ENCODE measurements at places on chromosomes 4 and X.

- peak; percentile 6 for DNase-seq
These were observed 32.9 kb upstream of the STX18 start for GRCh38 chr4:4574792-4575191.

- no peak for DNase-seq
These were observed 50.8 kb upstream of the GNPDA2 start for GRCh38 chr4:44777115-44777514.

GRCh38 chr4:156118507-156119220 lies 165.0 kb upstream of the CTSO start:
- no peak for DNase-seq

DNA sequence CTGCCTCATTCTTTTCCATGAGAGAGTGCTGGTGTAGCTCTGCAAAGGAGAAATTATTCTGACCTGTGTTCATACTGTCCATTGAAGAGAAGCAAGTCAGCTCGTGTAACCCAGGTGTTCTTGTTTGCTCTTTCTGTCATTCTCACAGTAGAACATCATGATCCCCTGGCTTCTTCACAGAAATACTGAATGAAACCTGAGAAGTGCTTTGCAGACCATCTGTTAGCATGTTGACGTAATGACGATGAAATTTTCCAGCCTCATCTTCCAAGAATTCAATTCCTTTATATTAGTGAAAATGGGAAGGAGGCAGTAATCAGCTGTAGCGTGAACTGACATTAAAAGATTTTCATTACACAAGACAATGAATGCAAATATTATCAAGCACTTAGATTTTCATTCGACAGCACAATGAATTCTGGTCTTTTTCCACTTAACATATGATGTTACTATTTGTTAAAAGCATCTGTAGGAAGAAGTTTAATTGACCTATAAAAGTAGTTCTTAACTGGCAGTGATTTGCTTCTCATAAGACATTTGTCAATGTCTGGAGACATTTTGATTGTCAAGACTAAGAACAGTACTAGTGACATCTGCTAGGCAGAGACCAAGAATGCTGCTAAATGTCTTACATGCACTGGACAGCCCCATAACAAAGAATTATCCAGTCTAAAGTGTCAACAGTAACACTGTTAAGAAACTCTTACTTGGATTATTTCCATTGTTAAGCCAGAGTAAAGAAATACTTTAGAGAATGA lies 246.3 kb downstream of the BANK1 start:
- DNase-seq, result no peak

DNA sequence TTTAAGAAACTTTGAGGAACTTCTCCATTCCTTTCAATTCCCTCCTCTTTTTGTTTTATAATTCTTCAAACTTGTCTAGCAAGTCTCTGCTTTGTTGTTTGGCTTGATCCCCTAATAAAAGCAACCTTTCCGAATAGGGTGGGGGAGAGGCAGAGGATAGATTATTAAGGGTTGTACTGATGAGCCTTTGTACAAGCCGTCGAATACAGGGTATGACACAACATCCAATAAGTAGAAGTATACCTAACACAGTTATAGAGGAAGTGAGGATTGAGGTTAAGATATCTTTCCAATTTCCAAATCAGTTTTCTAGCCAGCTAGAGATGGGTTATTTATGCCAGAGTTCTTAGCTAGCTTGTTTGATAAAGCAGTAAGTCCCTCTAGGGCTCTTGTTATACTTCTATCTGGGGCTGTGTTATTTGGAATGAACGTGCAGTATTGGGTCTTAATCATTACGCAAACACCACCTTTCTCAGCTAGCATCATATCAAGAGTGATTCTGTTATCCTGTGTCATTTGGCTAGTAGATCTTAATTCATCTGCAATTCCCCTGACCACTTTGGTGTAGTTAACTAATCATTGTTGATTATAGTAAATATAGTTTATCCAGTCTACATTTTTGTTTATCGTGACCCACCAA lies 18.5 kb downstream of the METAP1 start:
- DNase-seq, result no peak

- DNase-seq, result no peak
These were observed 619 bp upstream of the MPC1L start for GRCh38 chrX:40622479-40623138.

GRCh38 chrX:129939986-129940385 lies 34.0 kb downstream of the UTP14A start:
- DNase-seq, result no peak

DNA sequence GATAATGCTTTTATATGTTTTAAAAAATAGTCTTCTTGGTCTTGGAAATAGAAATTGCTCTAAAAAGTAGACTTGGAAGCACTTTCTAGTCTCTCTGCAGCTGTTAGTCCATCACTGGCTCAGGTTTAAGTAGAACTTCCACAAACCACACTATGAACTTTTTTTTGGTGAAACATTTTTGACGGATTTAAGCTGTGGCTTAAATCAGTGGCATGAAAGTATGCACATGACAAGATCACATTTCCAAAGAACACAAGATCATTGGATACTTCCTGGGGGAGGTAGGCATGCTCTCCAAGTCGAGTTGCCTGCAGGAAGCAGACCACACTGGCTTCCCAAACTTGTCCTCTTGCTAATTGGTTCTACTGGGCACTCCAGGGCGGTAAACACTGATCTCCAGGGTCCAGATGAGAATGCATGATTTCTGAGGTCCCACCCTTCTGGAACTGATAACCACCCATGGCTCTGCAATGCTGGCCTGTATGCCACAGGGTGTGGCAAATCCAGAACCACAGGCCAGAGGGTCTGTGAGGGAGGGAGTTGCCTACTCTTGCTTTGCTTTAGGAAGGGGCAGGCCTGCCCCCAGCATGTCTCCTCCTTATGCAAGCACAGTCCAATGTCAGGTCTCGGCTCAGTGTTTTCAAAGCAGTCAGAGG lies 331.9 kb upstream of the SFRP2 start:
- no peak for DNase-seq
